ENCODE measurements at places on chromosomes 2 and 18.

GRCh38 chr18:48659188-48660009 lies 120.6 kb downstream of the CTIF start:
- DNase-seq: no peak

DNA sequence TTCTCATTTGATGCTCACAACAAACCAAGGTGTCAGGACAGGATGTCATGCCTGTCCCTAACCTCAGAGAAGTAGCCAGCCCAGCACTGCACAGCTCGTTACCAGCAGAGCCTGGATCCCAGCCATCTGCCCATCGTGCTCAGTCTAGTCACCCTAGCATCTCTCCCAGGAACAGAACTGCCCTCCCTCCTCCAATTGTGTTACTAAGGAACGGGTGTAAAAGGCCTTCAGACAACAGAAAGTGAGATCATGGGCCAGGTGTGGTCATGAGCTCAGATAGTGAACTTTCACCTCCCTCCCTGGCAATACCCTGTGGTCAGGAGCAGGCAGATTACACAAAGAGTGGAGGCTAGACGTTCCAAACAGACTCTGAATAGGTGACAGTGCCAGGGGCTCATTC lies 111.8 kb upstream of the PPP1CB start:
- DNase-seq: no peak

DNA sequence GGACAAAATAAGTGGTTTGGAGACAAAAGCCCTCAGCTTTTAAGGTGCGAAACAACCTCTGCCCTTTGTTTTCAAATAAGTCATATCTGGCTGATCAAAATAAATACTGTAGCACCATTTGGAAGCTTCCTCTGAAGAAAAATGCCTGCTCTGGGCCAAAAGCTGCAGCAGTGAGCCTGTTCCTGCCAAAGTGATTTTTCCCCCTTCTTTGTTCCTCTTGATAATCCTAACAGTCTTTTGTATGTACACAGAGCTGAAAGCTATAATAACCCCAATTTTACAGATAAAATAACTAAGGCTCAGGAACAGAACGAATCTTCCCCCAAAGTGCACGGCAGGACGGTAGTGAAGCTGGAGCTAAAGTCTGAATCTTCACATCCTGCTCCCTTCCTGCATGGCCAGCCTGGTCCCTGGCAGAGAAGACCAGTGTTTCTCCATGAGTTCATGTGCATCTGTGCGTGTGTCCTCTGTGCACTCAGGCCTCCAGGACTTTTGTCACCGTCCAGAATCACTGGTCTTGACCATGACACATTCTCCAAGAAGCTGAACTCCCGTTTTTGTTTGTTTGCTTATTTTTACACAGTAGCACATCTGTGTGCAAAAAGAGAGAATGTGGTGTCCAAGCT lies 2114.1 kb upstream of the PIK3C3 start:
- no peak for DNase-seq

GRCh38 chr2:136242687-136243277 lies 124.8 kb upstream of the CXCR4 start:
- DNase-seq: no peak

GRCh38 chr2:216222650-216223352 lies 113.7 kb downstream of the XRCC5 start:
- DNase-seq: no peak

- DNase-seq: no peak
Measured at GRCh38 chr2:124702777-124703176, 677.7 kb downstream of the CNTNAP5 start.

GRCh38 chr2:33459745-33460144 lies 16.7 kb upstream of the RASGRP3 start:
- DNase-seq: no peak

DNA sequence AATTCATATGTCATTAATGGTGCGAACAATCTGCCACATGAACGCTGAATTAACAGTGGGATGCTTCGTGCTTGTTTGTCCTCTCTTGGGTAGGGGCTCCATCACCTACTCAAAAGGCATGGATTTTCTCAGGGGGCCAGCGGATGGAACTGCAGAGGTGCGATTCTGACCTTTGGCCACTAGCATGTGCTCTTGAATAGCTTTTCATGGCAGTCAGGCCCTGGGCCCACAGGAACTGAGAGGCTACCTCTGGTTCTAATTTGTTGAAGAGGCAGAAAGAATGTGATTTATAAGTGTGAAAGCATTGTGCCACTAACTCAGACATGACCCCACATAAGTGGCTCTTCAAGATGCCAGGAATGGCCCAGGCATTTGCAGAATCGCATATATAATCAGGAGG lies 283.2 kb downstream of the INSIG2 start:
- no peak for DNase-seq

DNA sequence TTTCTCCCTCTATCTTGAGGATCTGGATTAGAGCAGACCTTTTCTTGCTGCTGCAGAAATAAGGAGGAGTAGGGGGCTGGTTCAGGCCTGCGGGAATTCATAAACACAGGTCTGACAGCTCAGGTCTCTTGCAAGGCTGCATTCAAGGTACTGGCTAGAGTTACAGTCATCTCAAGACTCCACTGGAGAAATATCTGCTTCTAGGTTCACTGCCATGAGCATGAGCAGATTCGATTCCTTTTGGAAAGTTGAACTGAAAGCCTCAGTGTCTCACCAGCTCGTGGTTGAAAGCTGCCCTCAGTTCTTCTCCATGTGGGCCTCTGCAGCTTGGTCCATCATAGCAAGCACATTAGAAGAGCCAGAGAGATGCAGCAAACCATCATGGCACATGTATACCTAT lies 124.4 kb upstream of the SETBP1 start:
- no peak for DNase-seq

- DNase-seq: no peak
Measured at GRCh38 chr18:58069099-58069498, 25.1 kb downstream of the NEDD4L start.

DNA sequence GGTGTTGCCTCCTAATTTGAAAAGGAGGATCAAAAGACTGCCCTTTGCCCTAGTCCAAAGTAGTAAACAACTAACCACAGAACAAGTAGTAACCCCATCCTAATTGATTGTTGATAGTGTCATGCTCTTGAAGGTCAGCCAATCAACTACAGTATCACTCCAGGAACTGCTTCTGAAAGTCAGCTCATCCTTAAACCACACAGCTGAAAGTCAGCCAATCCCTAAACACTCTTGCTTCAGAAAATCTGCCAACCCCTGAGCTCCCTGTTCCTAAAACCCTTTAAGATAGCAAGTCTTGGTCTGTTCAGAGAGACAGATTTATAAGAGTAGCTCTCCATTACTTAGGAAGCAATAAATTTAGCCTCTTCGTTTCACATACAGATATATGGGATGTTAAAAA lies 51.6 kb upstream of the CPO start:
- no peak for DNase-seq

DNA sequence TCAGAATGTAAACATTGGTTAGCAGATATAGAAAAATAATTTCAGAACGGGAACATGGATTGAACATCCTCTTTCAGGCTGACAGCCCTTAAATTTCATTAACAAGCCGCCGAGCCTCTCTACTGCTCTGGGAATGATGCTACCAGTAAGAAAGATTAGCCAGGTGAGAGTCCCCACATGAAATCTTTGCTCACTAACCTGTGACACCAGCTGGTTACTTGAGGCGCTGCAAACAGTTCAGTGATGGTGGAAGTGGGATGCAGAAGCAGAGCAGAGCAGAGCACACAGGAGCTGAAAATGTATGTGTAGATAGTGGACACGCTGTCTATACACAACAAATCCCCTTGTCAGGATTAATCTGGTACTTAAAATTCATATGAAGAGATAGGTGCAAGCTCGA lies 721.1 kb downstream of the DPP10 start:
- DNase-seq: no peak

GRCh38 chr2:95044601-95045000 lies 19.1 kb downstream of the MAL start:
- DNase-seq: no peak

GRCh38 chr2:133581010-133581760 lies 12.9 kb upstream of the NCKAP5 start:
- DNase-seq: no peak

- no peak for DNase-seq
Measured at GRCh38 chr2:152894051-152894450, 175.6 kb downstream of the ARL6IP6 start.

DNA sequence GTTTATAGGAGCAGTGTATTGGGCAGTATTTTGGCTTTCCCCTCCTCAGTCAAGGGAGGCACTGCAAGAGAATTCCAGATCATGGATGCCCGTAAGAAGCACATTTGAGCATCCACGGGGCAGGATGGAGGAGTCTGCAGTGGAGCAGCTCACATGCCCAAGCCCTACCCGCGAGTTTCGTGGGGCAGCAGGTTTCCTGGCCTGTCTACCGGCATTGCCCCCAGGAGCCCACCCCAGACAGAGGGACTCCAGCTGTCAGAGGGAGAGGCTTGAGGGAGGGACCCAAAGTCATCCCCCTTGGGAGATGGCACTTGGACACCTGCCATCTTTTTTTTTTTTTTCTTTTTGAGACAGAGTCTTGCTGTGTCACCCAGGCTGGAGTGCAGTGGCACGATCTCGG lies 31.3 kb downstream of the TMEM177 start:
- DNase-seq: no peak

DNA sequence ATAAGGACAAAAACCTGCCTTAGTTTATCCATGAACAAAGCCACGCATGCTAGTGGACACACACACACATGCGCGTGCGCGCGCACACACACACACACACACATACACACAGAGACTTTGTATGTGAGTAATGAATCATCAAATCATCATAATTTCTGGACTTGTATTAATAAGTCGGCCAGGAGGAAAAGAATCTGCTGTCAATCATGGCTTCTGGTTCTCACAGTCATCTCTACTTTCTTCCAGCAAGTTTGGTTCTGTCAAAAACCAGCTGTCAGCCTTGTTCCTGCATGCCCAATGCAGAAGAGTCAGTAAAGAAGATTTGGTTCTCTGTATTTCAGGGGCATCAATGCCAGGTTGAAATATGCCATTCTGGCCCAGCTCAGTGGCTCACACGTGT lies 1.1 kb upstream of the TTR start:
- DNase-seq: no peak

- no peak for DNase-seq
Measured at GRCh38 chr2:5368263-5368662, 323.9 kb upstream of the SOX11 start.

- DNase-seq: no peak
Measured at GRCh38 chr2:144605231-144605840, 85.4 kb upstream of the ZEB2 start.

GRCh38 chr2:196963961-196964360 lies 37.5 kb upstream of the PGAP1 start:
- no peak for DNase-seq

DNA sequence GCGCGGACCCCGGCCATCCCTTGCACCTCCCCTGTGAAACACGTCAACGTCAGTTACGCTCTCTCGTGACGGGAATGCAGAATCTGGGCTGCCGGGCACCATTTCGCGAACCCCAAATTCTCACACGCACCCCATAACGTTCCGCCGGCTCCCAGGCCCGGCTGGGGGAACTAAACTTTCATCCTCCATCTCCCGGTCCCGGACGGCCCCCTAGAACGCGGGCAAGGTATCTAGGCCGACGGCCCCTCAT lies 544 bp downstream of the DNAJC27 start:
- no peak for DNase-seq

GRCh38 chr2:209307161-209308001 lies 116.5 kb upstream of the MAP2 start:
- no peak for DNase-seq

DNA sequence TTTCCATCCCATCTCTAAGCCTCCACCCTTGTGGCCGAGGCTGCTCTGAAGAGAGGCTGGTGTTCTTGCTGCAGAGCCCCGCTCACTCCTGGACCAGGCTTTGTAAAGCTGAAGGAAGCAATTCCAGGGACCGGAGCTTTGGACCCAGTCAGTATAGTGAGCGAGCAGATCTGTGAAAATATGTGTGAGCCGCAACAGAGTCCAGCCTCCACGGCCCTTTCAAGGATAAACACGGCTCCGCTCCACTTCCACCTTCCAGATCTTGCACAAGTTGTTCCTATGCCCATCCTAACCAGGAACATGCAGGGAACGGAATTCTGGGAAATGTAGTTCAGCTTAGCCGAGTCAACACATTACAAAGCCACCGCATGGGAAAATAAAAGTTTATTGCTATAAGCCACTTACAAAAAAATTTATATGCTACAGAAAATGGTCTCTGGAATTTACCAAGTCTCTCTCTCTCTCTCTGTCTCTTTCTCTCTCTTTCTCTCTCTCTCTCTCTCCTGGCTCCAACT lies 151.7 kb upstream of the ZNF521 start:
- DNase-seq: no peak

DNA sequence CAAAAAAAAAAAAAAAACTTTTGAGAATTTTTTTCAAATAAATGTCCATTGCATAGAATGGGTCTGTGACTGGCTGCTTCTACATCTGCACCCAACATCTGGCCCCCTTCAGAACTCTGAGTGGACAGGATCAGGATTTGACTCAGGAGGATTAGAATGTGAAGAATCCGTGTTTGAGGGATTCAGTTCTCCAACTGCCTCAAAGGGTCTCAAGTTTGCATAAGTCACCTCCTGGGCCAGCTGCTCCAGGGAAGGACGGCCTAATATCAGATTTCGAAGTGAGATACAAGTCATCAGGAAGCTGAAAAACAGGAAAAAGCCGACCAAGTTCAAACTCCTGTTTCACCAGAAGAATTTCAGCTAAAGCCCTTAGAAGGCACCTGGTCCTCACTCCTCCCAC lies 10.9 kb downstream of the MAT2A start:
- DNase-seq: no peak

DNA sequence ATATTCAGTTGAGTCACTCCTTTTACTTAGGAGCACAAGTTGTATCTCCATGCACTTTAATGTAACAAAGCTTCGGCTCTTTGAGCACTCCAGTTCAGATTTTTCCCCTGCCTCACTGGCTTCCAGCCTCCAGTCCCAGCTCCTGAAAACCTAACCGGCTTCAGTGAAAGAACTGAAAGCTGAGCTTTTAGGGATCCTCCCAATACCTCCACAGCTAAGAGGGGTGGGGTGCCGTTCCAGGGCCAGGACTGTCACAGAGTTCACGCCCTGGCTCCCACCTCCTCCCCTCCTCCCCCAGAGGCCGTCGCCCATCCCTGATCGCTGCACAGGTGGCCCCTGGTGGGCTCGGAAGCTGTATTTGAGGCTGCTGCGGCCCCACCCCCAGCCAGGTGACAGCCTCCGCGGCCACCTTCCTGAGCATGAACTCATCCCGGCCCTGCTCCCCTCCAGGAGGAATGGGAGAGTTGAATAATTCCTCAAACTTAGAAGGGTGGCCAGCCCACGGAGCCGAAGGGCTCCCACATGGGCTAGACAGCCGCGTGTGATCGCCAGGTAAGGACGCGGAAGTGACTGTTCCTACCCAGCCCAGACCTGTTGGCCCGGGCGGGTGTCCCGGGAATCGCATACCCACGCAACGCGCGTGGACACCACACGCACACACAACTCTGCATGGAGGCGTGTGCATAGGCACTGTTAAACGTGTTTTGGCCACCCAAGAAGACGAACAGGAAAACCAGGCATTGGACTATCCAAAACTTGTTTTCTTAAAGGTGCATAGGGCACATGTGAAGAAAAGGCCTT lies 1.8 kb downstream of the MYO5B start:
- no peak for DNase-seq

DNA sequence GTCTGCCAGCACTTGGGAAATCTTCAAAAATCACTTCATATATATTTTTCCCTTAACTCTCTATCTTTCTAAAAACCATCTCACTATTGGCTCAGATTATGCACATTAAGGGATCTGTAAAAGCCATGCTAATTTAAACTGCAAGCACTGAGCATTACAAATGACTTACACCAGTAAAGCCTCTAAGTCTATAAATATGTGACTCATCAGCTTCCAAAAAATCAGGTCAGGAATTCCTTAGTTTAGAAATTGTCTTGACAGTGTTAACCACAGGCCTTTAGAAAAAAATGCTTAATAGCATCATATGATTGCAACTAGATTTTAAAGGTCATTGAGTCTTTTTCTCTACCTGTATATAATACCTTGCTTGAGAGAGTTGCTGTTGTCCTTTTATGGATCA lies 1113.6 kb upstream of the PIK3C3 start:
- no peak for DNase-seq
